NCI-H1694 (cell line): ENCODE measurements at places on chromosomes 6 and 20.
A peak's percentile ranks its signal among the peaks of the same experiment; 100 is the strongest.

DNA sequence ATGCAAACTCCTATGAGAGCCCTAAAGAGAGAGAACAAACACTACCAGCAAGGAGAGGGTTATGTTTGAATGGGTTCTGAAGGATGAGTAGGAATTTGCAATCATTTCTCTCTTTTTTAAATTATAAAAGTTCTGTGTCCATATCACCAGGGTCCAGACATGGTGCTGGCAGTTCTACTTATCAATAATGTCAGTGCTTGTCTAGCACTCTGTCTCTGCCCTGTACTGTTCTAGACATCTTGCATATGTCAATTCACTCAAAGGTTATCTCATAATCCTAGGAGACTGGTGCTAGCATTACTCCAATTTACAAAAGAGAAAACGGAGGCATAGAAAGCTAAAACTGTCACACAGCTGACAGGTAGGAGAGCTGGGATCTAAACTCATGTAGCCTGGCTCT is 101.3 kb downstream of the VEGFA start:
- no peak for DNase-seq

- DNase-seq, result no peak
These were observed 135.3 kb downstream of the HFE start for GRCh38 chr6:26222571-26222970.

DNA sequence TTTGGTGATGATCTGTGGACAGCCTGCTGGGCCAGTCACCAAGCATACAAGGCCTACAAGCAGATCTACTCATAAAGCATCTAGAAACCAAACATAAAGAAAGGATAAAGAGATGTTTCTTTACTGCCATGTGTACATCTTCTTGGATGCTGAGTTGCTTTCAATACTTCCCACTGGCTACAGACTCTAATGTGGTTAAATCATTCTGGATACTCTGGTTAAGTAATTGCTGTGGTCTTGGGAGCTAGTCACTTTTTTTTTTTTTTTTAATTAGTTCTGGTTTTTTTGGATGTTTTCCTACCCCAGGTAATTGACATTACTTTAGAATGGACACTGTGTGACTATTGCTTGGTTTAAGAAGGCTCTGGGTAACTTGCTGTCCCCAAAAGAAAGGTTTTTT is 215.4 kb upstream of the RUNX2 start:
- no peak for DNase-seq

GRCh38 chr6:81572020-81572419 is 180.5 kb downstream of the TENT5A start:
- no peak for DNase-seq

DNA sequence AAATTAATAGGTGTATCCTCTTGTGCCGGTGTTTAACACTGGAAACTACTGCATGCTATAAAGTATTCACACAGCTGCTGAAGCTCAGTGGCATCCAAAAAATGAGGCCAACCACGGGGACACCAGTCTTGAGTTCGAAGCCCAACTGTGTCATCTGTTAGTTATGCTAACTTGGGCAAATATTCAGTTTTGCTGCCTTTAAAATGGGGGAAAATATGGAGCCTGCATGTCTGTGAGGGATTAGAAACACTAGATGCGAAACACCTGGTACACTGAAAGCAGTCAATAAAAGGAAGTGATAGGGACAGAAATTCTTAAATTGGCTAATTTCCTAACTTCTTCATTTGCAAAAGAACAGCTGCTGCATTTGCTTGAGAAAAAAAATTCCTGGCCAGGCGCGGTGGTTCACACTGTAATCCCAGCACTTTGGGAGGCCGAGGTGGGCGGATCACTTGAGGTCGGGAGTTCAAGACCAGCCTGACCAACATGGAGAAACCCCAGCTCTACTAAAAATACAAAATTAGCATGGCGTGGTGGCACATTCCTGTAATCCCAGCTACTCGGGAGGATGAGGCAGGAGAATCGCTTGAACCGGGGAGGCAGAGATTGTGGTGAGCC is 36.6 kb upstream of the MLIP start:
- DNase-seq, result no peak

DNA sequence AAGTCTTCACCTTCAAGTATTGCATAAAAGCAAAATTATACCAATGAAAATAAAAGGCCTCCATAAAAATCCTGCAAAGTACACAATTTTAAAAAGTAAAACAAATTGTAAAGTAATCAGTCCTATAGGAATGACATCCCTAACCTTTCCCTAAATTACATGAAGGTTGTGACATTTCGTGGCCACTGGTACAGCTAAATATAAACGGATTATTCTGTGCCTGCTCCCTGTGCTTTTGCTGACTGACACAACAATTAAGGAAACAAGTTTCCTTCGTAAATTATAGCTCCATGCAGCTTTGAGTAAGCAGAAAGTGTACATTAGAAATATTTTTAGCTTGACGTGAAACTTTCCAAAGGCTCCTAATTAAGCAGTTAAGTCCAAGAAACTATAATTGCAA is 222.8 kb downstream of the KCNQ5 start:
- DNase-seq, result no peak

- DNase-seq, result no peak
These were observed 503.2 kb downstream of the CDKAL1 start for GRCh38 chr6:21037453-21037852.

- no peak for DNase-seq
These were observed 110.9 kb upstream of the SSTR4 start for GRCh38 chr20:22924046-22924737.

- no peak for DNase-seq
These were observed 4.0 kb downstream of the EEF1A1 start for GRCh38 chr6:73516514-73517489.

DNA sequence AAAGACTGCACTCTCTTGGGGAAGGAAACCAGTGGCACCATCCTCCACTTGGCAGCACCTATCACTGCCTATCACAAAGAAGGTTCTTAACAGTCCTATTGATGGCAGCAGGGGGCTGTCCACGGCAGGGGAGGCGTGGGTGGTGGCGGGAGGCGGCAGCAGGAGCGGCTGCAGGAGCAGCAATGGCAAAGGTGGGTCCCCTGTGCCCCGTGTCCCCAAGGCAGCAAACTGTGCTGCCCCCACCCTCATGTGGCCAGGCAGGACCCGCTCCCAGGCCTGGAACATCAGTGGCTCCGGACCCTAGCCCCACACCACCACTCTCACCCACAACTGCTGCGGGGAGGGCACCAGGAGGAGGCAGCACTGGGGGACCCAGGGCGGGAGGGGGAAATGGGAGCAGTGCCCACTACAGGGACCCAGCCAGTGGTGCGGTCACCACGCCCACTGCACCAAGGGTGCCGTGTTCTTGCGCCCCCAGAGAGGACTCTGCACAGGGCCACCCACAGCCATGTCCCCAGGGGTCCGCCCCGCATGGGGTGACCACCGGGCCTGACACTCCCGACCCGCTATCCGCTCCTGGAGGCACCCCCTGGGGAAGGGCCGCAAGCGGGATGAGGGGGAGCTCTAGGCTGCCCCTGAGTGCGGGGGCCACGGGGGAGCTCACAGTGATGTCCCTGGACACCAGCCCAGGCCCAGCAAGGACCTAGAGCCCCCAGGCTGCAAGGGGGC is 54.6 kb downstream of the GMDS start:
- no peak for DNase-seq

GRCh38 chr6:91029211-91029610 is 442.3 kb upstream of the MAP3K7 start:
- DNase-seq, result no peak

DNA sequence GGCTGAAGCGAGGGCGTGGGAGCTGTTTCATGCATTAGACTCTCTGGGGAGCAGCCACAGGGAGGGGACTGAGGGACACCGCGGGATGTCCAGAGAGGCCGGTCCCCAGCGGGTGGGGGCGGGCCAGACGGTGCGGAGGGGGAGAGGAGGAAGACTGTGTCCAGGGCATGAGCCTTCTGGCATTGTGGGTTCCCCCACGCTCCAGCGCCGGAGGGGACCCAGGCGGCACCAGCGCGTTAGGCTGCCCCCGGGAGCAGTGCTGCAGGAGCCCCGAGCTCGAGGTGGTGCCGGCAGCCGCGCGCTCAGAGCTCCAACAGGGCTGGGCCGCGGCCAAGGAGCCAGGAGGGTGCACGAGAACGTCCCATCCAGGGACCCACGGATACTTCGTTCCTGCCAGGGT is 14.4 kb downstream of the SLC22A3 start:
- DNase-seq, result no peak

GRCh38 chr20:4740774-4741431 is 19.2 kb downstream of the PRND start:
- DNase-seq, result peak; percentile 16

GRCh38 chr6:7865781-7866180 is 44.8 kb downstream of the TXNDC5 start:
- no peak for DNase-seq

DNA sequence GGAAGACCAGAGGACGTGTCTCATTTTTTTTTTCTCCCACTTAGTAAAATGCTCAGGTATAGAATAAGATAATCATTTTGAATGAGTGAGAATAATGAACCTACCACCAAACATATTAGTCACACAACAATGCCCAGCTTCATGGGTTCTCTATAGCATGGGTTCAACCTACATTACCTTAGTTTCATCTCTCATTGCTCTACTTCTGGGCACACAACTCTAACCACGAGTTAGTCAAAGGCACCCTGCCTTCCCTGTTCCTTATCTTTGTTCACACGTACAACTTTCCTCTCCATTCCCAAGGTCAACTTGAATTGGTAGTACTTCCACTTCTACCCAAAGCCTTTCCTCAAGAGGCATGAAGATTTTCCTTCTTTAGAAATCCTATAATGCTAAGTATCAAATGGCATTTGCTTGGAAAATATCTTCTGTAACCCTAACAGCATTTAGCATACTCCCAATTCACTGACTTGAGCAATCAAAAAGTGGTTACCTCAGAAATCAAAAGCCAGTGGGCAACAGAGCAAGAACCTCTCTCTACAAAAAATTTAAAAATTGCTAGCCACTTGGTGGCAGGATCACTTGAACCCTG is 20.9 kb downstream of the DEK start:
- no peak for DNase-seq

GRCh38 chr6:12114055-12114503 is 102.0 kb downstream of the HIVEP1 start:
- no peak for DNase-seq

DNA sequence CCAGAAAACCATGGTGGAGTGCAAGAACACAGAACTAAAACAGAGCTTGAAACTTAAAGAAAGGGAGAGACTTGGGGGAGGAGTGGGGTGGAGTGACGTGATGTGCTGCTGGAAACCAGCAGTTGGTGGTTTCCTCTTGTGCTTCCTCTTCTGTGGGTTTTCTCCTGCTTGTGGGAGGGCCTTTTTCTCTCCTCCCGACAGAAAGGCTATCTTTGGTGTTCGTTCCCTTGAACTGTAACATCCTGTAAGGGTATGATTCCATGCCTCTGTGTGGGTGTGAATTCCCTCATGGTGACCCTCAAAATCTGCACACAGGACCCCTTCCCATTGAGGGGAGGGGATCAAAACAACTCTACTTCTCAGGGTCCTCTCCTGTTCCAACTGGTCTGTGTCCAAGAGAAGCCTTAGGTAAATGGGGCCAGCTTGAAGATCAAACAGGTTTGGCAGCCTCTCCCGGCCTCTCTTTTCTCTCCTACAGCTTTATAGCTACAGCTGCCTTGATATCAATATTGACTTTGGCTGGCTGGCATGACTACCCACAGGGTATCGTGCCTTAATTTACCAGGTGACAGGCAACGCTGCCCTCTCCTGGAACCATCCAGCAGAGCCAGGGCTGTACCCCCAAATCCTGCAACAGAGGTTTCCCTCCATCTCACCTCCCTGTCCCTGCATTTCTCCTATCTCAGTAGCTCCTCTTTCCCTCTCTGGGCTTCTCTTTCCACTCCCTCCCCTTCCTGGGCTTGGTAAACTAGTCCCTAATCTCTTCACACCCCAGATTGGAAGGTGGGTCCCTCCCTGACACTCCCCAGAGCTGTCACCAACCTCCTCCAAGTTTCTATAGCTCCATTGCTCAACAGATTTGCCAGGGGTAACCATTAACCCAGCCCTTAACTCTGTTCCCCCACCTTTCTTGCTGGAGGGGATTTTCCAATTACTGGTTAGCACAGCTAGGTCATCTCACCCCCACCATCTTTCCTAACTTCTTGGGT is 1.5 kb upstream of the MSH5 start:
- no peak for DNase-seq

DNA sequence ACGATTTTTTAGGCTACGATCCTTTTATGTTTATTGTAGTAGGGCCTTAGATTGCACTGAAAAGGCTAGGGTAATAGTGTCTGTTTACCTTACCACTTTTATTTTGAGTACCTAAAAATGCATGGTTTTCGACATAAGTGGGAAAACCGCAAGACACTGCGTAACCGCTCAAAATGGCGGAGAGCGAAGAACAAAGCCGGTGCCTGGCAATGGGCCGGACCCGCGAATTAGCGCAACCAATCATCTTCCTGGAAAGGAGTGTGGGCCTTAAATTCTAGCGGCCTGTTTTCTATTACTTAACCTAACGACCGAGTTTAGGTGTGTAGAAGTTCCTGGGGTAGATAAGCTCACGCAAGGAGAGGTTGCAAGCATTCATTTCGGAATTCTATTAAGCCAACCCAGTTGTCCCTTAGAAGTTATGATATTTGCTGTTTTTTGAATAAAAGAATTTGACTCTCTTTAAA is 118.0 kb downstream of the HFE start:
- peak; percentile 52 for DNase-seq

DNA sequence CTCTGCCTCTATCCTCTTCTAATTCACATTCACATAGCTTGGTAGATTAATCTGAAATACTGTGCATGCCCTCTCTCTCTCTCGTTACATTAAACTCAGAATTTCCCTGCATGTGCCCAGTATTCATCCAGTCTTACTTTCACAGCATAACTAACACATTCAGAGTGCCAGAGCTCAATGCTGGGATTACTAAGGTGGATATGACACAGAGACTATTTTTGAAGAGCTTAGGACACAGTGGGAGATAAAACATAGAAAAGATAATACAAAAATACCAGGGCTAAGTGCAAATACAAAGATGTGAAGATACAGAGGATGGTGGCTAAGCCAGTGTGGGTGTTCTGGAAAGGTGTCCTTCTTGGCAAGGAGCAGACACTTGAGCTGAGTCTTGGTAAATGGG is 6.3 kb downstream of the SYNE1 start:
- no peak for DNase-seq
